ENCODE measurements at places on chromosomes 12 and 14.

DNA sequence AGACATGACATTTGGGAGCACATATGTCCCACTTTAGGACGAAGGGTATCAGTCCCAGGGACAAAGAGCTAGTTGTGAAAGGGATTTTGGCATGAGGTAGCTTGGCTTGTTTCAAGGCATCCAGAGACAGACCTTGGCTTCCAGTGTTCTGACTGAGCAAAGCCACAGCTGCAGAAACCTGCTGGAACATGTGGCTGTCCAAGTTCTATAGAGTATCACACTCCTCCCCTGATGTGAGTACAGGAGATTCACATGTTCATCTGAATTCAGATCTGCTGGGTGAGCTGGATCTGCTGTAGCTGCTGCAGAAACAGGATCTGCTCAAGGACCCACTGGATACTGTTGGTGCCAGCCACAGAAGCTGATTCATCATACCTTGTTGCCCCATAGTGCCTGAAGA lies 10.1 kb upstream of the C14orf39 start:
- no peak for DNase-seq

DNA sequence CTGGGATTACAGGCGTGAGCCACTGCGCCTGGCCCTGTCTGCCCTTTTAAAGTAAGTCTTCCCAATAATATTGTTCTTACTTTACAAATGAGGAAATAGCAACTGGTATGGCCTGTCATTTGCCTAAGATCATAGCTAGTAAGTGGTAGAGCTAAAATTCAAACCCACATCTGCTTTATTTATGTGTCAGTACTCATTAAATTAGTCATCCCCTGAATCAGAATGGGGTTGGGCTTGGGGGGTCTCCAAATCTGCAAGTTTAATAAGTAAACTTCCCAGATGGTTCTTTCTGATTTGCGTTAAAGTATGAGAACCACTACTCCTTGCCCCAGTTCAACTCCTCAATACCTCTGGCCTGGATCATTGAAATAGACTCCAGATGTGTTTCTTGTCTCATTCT lies 96.2 kb downstream of the FAR2 start:
- no peak for DNase-seq

DNA sequence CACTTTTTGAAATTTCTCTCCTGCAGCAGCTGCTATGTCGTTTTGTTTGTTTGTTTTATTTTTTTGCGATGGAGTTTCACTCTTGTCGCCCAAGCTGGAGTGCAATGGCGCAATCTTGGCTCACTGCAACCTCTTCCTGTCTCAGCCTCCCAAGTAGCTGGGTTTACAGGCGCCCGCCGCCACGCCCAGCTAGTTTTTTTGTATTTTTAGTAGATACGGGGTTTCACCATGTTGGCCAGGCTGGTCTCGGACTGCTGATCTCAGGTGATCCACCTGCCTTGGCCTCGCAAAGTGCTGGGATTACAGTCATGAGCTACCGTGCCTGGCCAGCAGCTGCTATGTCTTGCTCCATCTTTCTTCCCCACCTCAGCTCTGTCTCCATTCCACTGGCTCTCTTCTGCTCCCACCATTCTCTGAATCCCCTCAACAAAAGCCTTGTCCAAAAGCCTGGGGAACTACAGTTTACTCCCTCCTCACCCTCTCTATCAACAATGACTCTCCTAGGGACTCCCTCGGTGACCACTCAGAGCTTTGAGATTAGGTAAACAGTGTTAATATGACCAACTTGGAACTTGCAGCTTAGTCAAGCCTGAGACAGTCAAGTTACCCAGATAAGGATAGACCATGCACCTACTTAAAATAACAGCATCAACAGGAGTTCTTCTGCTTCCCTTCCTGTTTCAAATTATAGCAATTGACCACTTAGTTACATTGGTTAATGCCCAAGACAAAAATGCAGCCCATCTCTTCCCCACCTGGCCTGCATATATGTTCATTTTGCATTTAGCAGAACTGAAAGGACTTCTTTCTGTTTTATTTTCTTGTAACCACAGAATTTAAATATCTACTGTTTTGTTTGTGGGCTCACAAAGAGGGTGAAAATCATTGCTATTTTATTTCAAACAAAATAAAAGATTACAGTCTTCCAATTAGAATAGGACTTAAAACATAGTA lies 189.0 kb upstream of the AMIGO2 start:
- DNase-seq, result no peak

DNA sequence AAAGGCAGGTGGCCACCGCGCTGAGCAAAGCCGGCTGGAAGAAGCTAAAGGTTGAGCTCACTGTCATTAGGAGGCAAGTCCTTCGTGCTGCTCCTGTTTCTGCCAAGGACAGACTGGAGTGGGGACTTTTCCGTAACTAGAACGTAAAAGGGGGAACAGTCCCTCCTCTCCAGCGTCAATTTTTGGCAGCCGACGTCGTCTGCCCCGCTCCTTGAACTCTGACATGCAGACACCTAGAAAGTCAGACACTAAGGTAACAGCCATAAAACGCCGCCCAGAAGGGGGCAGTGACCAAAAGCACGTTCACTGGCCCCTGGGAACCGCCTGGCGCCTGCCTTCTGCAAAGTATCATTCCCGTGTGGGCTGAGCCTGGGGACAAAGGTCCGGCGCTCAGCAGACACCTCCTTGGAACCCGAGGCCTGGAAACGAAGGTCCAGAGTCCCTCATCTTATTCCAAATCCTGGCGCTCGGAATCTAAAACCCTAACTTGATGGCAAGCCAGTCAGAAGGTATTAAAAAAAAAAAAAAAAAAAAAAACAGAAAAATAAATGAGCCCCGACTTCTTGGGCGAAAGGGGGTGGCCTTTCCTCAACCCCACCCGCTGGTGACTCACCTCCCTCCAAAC lies 1.1 kb upstream of the LRP1 start:
- DNase-seq, result peak; percentile 61
